Omental fat pad (tissue), 4 donors: ENCODE measurements at places on chromosomes 16 and 17.
A peak's percentile ranks its signal among the peaks of the same experiment; 100 is the strongest.

- no peak for DNase-seq
These were observed 38.0 kb downstream of the PEMT start for GRCh38 chr17:17553217-17554195.

DNA sequence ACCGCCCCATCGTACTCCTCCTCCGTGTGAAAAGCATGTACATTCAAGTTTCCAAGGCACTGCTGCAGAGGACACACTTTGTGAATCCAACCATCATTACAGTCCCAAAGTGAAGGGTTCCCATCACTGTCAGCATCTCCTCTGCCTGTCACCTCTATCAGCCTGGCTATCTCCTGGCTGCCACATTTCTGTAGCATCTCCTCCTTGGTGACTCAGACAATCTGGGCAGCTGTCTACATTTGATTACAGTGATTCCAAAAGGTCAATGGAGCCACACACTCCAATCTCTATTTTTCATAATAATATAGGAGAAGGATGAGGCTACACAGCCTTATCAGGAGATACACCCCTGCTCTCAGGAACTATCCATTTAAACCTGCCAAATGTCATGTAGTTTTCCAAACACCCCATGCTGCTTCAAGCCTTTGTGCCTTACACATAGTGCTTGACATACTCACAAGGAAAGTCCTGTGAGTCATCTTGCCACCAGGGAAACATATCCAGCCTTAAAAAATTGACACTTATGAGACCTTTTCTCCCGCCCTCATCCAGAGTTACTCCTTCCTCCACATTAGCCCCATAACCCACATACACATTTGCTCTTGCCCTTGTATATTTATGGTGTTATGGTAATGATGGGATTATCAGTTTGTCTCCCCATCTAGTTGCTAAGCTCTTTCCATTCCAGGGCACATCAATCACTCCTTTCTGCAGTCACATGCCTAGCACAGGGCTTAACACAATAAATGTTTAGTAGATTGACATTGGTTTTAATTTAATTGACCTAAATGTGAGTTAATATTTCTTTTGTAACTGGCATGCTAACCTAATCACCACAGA, 250.1 kb upstream of the CDH5 start:
- no peak for DNase-seq

DNA sequence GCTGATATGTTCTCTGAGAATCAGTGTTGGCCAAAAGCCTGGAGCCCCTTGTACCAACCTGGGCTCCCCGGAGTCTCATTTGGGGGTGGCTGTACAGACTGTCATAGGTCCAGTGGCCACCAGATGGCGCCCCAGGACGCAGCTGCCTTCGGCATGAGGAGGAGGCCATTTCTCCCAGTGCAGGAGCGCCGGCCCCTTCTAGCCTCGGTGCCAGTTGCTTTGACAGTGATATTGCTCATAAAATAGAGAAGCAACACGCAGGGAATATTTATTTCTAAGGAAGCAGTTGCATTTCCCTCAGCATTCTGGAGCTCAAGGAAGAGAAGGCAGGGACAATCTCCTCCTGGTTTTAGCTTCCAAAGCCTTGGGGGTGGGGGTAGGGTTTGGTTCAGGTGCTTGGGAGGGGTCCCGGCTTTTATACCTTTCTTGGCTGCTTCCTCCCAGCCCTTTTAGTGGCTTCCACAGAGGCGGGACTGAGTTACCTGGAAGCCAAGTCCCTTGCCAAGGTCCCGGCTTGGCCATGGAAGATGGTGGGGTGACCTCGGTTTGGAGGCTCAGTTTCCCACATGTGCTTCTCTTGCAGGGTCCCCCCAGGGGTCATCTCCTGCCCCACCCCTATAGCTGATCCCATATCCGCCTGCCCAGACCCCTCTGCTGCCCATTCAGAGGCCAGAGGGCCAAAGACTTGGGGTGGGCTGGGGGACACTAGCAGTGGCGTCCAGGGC, 117.8 kb upstream of the CDC42EP4 start:
- DNase-seq = peak; percentile 85

GRCh38 chr16:5480431-5481195, 383.0 kb upstream of the EEF2KMT start:
- no peak for DNase-seq

DNA sequence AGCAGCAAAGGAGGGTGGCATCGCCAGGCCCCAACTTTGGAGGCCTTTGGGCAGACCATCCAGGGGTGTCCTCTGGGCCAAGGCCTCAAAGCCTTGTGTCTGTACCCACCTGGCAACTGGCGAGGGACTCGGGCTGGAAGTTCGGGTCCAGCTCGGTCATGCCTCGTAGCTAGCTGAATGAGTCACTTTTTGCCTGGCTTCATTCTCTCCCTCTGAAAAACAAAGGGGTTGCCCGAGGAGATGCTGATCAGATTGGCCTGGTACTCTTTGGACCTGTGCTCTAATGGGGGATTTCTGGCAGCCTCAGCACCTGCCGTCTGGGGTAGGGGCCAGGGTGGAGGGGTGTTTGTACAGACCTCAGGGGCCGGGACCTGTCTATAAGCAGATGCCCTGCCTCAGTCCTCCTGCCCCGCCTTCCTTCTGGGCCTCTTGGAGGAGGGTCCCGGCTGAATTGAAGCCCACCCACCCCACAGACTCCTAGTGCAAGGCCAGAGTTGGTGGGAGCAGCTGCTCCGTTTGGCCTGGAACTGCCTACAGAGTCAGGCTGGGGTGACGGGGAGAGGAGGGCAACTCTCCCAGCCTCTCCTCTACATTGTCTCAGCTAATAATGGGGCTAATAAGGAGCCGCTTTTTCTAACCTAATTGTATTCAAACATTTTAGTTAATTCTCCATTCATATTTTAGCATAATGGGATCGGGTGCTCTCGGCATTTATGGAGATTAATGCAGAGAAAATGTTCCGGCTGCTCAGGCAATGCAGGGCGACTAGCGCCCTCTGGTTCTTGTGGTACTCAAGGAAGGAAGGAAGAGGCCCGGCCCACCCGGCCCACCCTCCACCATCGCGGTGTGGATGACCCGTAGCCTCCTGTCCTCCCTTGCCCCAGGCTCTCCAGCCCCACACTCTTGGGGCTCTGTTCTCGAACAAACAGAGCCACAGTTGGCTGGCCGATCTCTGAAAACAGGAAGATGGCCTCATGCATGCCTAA, 21.4 kb upstream of the ABCC3 start:
- no peak for DNase-seq

GRCh38 chr16:645852-646678, 3.1 kb upstream of the WDR90 start:
- no peak for DNase-seq

GRCh38 chr17:58120195-58120822, 27.9 kb upstream of the OR4D1 start:
- no peak for DNase-seq

DNA sequence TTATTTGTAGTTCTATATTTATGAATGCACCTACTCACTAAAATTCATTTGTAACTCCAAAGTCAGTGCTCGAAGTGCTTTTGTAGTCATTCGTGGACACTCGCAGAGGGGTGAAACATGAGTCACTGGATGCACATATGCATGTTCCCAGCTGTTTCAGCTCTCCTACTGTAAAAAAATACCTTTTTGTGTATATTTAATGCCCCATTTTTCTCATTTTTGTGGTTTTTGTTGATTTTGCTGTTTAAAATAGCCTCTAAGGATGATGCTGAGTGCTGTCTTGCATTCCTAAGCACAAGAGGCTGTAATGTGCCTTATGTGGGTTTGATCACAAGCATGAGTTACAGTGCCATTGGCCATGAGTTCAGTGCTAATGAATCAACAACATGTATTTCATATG, 30.6 kb downstream of the CENPV start:
- DNase-seq = no peak

DNA sequence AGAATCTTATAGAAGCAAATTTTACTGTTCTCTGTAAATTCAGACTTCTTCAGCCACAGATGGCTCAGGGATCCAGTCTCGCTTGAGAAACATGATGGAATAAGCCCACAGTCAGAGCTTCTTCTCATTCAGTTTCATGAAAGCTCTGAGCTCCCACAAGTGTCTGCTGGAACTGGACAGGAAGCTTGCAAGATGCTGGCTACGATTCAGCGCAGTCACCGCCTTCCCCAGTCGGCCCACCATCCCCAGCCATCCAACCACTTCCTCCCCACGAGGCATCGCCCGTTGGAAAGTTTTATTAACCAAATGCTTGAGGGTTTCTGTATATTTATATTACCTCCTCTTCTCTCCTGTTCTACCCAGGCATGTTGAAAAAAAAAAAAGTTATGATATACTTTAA, 171.7 kb downstream of the ZFHX3 start:
- DNase-seq = no peak

GRCh38 chr16:2954656-2955381, 9.3 kb upstream of the KREMEN2 start:
- no peak for DNase-seq

GRCh38 chr16:48291303-48291702, 44.0 kb upstream of the ABCC11 start:
- no peak for DNase-seq

DNA sequence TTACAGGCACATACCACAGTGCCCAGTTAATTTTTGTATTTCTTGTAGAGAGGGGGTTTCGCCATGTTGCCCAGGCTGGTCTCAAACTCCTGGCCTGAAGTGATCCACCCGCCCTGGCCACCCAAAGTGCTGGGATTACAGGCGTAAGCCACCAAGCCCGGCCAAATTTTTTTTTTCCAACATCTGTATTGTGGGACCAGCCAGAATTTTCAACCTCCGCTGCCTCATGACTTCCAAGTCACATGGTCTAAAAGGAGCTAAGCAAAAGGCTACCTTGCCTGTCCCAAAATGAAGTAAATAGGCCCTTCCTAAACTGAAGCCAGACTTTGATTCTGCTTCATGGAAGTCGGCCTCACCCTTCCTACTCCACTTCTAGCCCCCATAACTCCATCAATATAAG, 4.2 kb upstream of the SPAG7 start:
- DNase-seq = no peak

DNA sequence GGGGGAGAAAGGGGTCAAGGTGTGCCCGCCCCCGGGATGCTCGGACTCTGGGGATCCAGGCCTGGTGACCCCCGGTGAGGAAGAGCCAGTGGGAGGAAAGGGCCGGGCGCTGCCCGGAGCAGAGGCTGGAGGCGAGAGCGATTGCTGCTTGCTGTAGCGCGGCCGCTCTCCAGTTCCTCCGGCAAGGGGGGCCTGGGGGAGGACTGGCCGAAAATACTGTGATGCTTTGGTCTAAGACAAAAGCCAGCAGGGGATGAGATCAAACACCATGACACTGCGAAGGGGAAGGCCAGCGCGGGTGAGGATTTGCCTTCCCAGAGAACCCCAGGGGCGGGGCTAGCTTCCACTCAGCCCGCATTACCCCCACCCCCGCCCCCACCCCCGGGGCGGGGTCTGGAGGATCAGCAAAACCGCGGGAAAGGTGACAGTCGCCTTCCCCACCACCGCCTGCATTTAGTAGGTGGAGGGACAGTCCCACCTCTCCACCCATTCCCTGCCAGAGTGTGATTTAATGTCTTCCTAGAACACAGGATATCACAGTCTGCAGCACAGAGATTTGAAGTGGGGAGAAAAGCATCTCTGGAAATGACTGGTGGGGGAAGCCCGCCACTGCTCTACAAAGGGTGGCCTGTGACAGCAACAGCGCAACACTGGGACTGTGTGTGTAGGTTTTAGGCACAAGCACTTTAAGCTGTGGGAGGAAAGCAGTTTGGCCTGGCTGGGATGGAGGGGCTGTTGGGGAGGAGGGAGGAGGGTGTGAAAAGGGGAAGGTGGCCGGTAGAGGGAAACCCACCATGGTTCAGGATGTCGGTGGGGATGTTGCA, 25.7 kb downstream of the MRC2 start:
- DNase-seq = peak; percentile 52

GRCh38 chr17:40541060-40541872, 24.0 kb downstream of the CCR7 start:
- no peak for DNase-seq

- DNase-seq = no peak
These were observed 11.9 kb upstream of the HOXB2 start for GRCh38 chr17:48556576-48557401.

- DNase-seq = no peak
These were observed 612.5 kb downstream of the KCNJ18 start for GRCh38 chr17:22304667-22305303.

DNA sequence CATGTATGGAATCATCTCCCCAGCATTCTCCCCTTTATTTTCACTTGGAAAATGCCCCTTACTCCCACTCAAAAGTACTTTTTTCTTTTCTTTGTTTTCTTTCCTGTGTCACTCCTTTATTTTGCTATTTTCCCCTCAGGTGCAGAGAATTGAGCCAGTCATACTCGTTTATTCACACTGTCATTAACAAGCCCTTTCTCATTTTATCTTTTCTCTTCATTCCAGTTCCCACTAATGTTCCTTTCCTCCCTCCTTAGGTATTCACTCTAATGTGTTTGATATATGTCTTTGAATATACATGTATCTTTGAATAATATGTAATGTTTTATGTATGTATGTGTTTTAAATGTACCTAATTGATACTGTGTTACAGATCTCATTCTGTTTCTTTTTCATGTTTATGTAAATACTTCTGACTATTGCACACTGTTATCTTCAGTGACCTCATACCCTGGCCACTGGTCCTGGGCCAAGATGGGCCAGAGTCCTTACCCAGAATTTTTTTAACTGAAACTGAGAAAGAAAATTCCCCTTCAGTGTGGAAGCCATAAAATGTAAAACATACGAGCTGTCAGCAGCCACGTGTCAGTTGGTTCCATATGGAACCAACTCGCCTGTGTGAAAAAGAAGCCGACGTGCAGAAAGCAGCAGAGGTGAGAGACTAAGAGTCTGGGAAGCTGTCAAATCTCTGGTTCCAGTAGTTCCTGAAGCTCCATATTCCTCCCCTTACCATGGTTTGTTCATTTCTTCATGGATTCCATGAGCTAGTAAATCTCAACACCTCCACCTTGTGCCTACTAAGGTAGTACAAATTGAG, 5.8 kb downstream of the SRR start:
- DNase-seq = no peak

DNA sequence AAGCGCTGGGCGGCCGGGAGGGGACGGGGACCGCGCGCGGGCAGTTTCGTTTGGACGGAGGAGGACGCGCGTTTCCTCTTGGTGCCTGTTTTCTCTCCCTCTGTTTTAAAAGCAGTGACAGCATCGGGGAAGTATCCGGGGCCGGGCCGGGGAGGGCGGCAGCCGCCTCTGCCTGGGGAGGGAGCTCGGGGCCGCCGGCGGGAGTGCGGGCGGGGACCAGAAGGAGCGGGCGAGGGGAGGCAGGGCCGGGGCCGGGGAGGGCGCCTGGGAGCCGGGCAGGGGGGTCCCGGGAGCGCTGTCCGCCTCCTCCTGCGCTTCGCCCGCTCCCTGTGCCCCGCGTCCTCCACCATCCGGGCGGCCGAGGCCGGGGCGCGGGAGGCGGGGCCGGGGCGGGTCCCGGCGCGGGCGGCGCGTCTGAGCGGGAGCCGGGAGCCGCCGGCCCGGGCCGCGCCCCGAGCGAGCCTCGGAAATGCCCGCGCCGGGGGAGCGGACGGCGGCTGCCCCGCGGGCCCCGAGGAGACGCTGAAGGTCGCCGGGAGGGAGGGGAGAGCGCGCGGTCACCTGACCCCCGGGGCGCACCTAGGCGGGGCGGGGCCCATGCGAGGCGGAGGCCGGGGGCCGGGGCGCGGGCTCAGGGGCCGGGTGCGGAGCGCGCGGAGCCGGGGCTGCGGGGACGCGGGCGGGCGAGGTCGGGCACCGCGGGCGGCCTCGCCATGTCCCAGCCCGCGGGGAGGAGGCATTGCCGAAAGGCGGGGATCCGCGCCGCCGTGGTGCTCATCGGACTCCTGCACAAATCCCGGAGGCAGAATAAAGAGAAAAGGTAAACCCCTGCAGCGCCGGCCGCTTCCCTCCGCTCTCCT, 57.3 kb downstream of the RAP1GAP2 start:
- DNase-seq = peak; percentile 30

- no peak for DNase-seq
These were observed 261.8 kb upstream of the KIF2B start for GRCh38 chr17:53560953-53561352.

- DNase-seq = no peak
These were observed 30.0 kb downstream of the PSME3IP1 start for GRCh38 chr16:57155702-57156350.
